Activated CD4-positive, alpha-beta T cell treated with anti-CD3 and anti-CD28 coated beads for 24 hours (primary cell): ENCODE measurements at places on chromosomes 11 and 22.

DNA sequence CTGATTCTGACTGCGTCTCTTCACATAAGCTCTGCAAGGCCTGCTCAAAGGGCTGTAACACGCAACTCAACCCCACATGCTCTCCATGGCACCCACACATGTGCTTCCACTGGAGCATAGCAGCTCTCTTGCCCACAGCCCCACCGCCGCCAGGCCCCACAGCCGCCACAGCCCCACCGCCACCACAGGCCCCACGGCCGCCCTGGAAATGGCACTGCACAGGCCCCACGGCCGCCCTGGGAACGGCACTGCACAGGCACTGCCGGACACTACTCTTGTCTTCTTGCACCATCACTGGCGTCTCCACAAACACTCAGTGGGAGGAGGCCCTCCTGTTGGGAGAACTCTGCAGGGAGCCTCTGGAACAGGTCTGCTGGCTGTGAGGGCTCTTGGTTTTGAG lies 8.6 kb downstream of the MOB2 start:
- DNase-seq, result no peak

- DNase-seq, result peak; percentile 92
These were observed at the start of gene ARFGAP2 for GRCh38 chr11:47176328-47177228. Gene ARFGAP2 (minus strand): TSS chr11:47176879. CDS start chr11:47176853, 26 bp downstream.

DNA sequence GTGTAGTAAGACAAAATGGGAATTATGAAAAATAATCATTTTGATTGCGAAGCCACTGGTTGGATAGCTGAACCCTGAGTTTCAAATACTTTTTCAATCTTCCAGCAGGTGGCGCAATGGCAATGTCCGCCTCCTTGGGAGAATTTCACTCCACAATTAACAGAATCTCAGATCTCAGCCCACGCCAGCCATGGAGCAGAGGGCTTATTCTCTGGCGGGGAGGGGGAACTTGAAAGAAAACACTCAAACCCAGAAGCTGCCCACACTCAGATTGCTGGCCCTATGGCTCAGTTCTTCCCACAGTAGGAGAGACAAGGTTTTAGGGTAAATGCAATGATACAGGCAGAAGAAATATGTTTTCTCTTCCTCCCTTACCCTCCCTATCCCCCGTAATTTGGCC lies 38.7 kb upstream of the RCN1 start:
- DNase-seq, result peak; percentile 31

GRCh38 chr11:73152086-73152853 lies 10.2 kb upstream of the FCHSD2 start:
- DNase-seq, result no peak

DNA sequence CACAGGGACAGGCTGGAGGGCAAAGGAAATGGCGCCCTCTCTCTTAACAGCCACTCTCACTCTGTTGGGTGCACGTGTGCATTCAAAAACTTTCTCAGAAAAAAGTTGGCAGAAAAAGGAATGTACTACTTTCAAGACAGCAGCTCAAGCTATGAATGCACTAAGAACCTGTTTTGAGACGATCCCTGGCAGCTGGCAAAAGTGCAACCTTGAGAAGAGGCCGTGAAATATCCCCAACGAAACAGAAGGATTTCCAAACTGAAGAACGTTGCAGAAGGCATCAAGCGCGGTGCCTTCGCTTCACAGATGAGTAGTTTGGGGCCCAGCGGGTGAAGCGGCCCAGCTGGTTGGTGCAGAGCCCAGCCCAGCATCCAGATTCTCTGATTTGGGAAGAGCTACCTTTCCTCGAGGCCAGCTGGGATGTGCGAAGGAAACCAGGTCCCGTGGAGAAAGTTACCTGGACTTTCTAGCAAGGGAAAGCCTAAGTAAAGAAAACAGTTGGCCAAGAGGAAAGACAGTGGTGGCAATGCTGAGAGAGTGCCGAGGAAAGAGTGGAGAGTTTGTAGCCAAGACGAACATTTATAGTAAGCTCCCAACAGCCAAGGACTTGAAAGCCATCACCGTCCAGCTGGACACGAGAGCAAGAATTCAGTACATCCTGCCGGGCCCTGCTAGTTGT lies 16.3 kb downstream of the IFT27 start:
- DNase-seq, result no peak

DNA sequence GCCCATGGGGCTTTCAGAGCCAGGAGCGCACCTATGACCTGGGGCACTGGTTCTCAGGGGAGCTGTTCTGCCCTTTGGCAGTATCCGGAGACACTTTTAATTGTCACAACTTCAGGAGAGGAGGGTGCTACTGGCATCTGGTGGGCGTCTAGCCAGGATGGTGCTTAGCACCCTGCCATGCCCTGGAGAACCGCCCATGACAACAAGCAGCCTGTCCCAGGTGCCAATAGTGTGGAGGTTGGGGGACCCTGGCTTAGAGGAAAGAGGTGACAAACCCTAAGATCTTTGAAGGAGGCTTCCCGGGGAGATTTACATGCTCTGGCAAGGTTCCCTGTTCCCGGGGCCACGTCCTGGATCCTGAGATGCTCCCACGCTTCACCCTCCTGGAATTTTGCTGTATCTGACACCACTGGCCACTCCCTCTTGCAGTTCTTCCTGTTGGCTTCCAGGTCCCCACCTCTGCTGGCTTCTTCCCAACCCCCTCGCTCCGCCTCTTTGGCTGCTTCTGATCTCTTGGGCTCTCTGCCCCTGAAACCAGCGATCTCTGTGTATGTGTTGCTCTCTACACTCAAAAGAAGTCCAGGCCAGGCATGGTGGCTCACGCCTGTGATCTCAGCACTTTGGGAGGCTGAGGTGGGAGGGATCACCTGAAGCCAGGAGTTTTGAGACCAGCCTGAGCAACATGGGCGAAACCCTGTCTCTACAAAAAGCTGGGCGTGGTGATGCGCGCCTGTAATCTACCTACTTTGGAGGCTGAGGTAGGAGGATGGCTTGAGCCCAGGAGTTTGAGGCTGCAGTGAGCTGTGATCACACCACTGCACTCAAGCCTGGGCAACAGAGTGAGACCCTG lies 31.1 kb downstream of the FADS3 start:
- DNase-seq, result no peak

- DNase-seq, result no peak
These were observed 15.3 kb upstream of the APOL6 start for GRCh38 chr22:35632935-35633334.

DNA sequence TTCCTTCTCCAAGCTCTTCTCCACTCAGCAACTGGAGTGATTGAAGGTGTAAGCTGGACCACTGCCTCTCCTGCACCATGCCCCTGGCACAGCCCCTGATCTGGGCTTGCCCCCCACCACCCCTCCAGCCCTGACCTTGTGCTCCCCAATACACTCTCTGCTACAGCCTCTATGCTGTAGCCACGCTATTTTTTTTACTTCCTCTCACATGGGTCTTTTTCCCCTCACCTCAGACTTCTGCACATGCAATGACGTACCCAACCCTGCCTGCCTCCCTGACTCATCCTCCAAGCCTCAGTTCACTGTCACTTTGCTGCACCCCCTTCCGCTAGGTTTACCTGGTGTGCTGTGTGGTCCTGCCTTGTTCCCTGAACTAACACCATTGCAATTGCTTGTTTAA lies 9.0 kb downstream of the CSNK2A3 start:
- DNase-seq, result no peak

DNA sequence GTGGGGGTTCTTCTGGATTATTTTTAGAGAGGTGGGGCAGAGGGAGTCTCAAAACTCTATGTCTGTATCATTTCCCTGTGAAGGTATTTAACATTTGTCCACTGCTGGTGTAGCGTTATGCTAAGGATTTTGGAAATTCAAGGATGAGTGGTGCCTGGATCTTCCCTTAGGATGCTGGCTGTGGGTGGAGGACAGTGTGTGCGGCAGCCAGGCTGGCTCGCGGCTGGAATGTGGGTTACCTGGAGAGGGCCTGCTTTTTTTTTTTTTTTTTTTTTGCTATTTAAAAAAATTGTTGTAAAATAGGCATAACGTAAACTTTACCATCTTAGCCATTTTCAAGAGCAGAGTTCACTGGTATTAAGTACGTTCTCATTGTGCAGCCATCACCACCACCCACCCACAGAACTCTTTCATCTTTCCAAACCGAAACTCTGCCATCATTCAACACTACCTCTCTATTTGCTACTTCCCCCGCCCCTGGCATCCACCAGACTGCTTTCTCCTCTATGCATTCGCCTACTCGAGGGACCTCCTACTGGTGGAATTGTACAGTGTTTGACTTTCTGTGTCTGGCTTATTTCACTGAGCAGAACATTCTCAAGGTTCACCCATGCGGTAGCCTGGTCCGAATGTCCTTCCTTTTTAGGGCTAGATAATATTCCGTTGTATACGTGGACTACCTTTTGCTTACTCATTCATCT lies 67.1 kb downstream of the PARVB start:
- no peak for DNase-seq

- DNase-seq, result no peak
These were observed 17.2 kb upstream of the TAB1 start for GRCh38 chr22:39382410-39382809.

GRCh38 chr11:2816523-2816922 lies 69.1 kb downstream of the CDKN1C start:
- DNase-seq, result no peak

- DNase-seq, result no peak
These were observed 667 bp downstream of the CD81 start for GRCh38 chr11:2377511-2378443.

DNA sequence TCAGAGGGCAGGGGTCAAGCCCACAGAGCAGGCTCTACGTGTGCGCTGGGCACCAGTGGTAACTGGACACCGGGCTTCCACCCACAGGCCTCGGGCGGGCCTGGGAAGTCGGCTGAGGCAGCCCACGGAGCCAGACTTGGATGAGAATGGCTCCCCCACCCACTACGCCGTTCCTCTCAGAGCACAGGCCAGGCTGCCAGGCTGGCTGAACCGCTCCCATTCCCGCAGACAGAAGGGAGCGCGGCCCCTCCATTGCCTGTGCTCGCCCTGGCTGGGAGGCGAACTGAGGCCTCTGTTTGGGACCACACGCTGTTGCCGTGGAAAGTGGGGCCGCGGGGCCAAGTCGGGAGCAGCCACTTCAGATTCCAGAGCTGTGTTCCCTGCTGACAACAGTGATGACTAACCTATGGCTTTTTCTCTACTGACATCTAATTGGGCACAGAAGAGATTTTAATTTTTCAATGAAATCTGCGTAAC lies 63.9 kb downstream of the MYH9 start:
- no peak for DNase-seq

DNA sequence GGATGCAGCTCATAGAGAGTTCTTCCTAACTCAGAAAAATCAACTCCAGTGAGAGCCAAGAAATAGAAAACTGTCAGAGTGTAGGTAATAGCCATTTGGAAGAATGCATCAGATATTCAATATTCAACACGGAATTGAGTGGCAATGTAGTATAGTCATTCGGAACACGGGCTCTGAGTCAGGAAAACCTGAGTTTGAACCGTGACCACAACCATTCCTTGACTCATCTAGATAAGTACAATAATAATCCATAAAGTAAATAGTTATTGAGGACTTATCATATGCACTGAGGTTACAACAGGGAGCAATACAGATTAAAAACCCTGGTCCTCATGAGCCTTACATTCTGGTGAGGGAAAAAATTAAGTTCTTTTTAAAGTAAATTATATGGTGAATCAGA lies 62.6 kb upstream of the PHF21A start:
- no peak for DNase-seq

GRCh38 chr22:29263791-29264276 lies 3.9 kb downstream of the RHBDD3 start:
- no peak for DNase-seq

- DNase-seq, result no peak
These were observed 98.2 kb upstream of the NNMT start for GRCh38 chr11:114197799-114198500.
